ENCODE measurements at places on chromosomes 12 and 14.

GRCh38 chr12:46266382-46266791 lies 2.5 kb downstream of the SLC38A1 start:
- peak; percentile 33 for DNase-seq

GRCh38 chr12:128797119-128798118 lies 26.3 kb downstream of the SLC15A4 start:
- no peak for DNase-seq

- DNase-seq: no peak
These were observed 22.7 kb downstream of the CLMN start for GRCh38 chr14:95296966-95297365.

- DNase-seq: no peak
These were observed 785.1 kb downstream of the DIO2 start for GRCh38 chr14:79426103-79426755.

DNA sequence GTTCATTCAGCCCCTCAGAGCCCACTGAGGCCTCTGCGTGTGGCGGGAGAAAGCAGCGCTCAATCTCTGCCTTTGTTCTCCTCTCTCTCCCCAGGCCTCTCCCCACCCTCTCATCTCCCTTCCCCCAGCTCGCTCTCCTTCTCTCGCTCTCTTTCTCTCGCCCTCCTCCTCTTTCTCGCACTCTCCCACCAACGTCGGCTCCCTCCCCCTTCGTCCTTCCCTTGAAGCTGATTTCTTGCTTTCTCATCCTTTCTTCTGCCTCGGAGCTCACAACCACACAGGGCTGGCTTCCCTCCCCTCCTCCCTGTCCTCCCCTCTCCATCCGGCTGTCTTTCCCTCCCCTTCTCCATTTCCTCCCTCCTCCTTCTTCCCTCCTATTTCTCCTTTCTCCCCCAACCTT lies 96.4 kb downstream of the LRRC74A start:
- DNase-seq: no peak

- DNase-seq: no peak
These were observed 242.1 kb downstream of the CACNA1C start for GRCh38 chr12:2294651-2295475.

DNA sequence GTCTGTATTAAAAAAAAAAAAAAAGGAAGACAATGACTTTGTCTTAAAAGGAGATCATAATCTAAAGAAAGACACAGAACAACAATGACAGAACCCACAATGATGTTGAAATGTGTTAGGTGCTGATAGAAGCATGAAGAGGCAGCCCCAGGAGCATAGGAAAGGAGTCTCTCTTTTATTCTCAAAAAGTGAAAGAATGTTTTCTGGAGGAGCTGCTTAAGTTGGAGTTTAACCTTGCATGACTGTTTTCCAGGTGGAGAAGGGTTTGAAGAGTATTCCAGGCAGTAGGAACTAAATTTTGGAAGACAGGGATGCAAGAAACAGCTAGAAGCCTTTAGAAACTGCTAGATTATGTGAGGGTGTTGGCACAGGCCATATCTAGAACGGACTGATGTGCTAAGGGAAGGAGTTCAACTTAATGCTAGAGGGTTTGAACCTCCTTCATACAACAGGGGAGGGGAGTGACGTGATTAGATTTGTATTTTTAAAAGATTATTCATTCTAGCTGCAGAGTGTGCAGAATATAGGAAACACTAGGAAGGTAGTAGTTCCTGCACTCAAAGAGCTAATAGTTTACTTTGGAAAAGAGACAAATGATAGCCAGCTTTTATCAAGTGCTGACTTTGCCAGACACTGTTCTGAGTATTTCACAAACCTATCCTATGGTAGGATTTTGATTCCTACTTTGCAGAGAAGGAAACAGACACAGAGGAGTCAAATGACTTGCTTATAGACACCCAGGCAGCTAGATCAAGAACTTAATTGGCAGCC lies 4.6 kb upstream of the RPL6 start:
- DNase-seq: no peak

DNA sequence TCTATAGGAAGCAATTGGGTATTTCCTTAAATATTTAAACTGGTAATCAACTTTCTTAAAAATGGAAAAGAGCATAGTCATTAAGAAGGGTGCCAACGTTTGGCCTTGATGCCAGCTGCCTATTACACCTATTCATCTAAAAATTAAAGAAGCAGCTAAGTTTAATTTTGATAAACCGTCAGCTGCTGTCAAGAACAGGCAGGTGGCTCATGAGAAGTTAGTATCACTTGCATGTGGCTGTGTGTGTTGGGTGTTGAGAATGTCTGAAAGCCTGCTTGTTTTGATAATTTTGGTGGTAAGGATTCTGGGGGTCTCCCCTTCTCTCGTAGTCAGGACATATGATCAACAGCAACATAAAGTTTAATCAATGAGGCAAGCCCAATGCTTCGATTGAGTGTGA lies 6.5 kb downstream of the GLRX5 start:
- DNase-seq: no peak

DNA sequence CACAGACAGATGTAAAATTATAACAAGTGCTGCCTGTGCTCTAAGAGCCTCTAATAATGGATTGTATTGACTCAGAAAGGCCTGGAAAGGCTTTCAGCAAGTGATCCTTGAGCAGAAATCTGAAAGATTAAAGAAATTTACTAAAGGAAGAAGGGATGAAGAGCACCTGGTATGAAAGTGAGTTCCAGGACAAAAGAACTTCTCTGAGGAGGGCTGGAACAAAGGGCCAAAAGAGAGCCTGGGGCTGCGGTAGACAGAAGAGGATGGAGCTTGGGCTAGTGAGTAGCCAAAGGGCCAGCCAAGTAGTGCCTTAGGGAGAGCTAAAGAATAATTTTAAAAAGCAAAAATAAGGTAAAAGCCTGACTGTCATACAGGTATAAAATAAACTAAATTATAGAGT lies 44.0 kb downstream of the BCAT1 start:
- DNase-seq: no peak

DNA sequence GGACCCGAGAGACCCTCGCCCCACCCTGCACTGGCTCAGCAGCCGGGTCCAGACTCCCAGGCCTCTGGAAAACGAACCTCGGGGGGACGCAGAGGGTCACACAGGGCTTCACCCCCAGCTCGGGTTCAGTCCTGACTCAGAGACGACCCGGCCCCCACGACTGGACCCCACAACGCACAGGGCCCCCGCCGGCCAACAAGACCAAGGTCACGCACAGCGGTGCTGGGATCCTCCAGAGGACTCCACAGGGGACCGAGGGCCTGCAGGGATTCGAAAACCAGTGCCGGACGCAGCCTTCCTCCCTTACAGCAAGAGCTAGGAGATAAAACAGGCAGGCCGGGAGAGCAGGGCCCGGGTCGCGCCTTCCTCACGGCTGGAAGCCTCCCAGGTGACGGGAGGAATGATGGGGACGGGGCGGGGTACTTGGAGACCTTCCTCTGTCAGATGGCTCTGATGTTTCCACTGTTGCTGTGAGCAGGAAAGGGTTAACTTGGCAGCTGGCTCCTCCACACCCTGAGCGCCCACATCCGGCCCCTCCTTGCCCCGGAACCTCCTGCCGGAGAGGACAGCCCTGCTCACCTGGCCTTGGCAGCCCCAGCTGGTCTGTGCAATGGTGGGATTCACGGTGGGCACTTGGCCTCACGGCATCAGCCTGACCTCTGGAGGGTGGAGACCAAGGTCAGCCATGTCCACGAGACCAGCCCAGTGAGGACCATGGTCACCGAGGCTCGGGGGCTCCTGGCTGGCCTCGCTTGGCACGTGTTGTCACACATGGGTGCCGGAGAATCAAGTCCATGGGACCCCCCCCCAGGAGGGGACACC lies 46.2 kb downstream of the GALNT9 start:
- no peak for DNase-seq

- no peak for DNase-seq
These were observed 30.4 kb upstream of the GZMB start for GRCh38 chr14:24664366-24664765.

GRCh38 chr14:52922059-52922458 lies 28.8 kb downstream of the FERMT2 start:
- DNase-seq: no peak

- peak; percentile 93 for DNase-seq
These were observed at the start of gene CTDSP2 for GRCh38 chr12:57846577-57847319. Gene CTDSP2 (minus strand): TSS chr12:57846729. CDS start chr12:57846435, 294 bp downstream.

DNA sequence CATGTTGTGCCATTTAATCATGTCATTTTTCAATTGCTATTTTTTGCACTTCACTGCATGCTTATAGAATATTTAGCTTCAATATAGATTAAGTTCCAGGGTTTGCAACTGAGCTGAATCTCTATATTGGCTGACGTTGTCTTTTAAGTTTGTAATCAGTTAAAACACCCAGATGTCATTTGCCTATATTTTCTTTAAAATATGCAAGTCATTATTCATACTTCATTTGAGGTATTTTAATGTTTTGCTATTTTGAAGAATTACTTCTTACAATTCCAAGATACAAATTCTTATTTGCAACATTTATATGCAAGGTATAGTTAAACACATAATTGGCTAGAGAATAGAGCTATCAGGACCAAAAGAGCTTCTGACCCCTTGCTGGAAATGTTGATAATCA lies 175.0 kb upstream of the NPAS3 start:
- no peak for DNase-seq

GRCh38 chr12:124940393-124941169 lies 26.1 kb upstream of the UBC start:
- DNase-seq: no peak

GRCh38 chr12:464484-465267 lies 4.9 kb downstream of the B4GALNT3 start:
- peak; percentile 38 for DNase-seq

- peak; percentile 71 for DNase-seq
These were observed 117.6 kb downstream of the SCARB1 start for GRCh38 chr12:124745891-124746570.

- no peak for DNase-seq
These were observed 16.3 kb upstream of the SINHCAF start for GRCh38 chr12:31342286-31342685.

- DNase-seq: no peak
These were observed 34.0 kb upstream of the COX6A1 start for GRCh38 chr12:120403869-120404268.

DNA sequence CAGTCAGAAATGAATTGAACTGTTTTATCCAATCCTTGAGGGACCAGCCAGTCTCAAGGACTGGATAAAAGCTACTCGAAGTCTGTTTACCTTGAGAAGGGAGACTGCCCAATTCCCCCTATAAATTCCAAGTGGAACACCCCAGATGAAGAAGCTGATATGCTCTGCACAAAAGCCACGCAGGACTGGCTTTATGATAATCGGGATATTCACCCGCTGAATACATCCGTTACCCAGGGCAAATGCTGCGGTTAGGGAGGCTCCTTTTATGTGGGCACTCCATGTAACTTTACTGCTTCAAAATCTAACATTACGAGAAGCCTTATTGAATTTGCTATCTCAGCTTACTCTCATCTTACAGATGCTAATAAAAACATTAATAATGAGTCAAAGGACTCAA lies 119.1 kb downstream of the DENND5B start:
- DNase-seq: no peak

DNA sequence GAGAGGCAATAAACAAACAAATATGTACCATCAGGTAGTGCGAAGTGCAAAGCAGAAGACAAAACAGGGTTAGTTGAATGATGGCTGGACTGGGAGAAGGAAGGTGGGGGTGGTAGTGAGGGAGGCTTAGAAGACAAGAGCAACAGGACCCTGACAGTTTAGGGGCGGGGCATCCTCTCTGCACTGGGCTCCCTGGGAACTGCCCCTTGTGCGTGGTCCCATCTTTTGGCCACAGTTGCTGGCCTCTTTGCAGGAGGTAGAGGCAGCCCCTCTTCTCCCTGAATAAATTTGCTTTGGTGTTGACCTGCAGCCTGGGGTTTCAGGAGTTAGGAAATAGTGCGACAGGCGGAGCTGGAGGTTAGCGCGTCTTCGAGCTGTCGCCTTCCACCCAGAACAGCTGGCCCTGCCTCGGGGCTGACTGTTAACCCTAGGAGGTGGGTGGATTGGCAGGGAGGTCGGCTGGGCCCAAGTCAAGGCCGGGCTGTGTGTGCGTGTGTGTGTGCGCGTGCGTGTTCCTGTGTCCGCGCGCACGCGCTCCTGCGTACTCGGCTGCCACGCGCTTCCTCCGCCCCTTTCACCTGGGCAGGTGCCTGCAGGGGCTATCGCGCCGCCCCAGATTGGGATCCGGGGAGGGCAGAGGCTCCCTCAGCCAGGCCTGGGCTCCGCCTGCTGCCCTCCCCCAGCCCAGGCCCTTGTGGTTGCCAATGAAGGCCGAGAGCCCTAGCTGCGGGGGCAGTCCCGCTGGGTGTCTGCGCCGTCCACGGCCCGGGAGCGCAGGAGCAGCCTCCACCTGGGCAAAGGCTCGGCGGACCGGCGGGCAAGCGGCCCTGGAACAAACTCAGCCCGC lies 180.8 kb downstream of the ADCK1 start:
- no peak for DNase-seq

- no peak for DNase-seq
These were observed 11.5 kb downstream of the COL2A1 start for GRCh38 chr12:47992776-47993175.

GRCh38 chr14:78340250-78340649 lies 170.1 kb downstream of the NRXN3 start:
- DNase-seq: no peak

DNA sequence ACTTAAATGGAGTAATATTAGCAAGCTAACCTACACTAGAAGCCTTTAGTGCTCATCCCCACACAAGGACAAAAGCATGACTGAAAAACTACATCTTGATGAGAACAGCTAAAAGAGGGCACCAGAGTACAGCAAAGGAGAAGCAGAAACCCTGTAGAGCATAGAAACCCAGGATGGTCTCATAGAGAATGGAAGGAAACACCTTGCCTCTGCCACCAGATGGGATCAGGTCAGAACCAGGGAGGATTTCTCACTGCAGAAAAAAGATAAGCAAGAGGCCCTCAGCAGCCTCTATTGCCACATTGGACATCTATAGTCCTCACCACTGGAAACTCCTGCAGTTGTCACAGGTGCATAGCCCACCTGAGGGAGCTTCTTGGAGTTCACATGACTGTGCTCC lies 13.6 kb upstream of the ZNF705A start:
- DNase-seq: no peak

DNA sequence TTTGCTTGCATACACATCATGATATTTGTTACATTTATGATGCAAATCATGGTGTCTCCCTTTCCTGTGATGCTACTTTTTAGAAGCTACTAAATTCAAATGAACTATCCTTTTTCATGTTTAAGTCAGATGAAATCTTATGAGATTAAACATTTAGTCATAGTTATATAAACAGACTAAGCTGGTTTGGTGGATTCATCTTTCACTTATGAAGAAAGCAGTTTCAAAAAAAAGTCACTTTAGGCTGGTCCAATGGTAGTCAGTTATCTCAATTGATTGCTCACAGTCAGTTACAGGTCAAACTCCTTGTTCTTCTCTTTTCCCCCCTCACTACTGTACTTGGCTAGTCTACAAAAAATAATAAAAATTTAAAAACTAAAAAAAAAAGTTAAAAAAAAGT lies 19.7 kb downstream of the SYCP3 start:
- no peak for DNase-seq

DNA sequence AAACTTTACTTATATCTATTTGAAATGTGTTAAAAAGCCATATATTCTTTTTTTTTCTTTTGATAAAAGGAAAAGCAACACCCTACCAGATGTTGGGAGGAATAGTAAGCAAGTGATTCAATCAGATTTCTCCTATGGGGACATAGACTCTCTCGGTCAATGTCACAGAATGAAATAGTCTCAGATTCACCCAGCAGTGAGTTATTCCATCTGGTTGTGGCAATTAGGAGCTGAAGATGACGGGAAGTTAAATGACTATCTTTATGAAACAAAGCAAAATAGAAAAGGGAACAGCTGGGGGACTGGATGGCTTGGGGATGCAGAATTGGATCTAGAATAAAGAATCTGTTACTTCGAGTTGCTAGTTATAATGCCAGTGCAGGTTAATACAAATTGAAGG lies 857.0 kb downstream of the NRXN3 start:
- no peak for DNase-seq

All from NCI-H1092 (cell line).